ENCODE measurements at places on chromosomes 3 and 15.

DNA sequence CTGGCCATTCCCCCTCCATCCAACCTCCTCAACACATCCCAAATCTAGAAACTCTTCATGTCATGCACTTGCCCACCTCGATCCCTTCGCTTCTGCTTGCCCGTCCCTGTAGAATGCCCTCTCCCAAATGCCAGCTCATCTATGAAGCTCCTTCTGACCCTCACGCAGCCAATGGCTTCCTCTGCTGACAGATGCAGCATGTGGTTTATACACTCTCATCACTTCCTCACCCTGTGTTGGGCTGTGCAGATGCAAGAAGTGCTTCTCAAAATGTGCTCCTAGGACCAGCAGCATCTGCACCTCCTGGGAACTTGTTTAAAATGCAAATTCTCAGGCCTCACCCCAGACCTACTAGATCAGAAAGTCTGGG lies 51.7 kb downstream of the SEMA5B start:
- peak; percentile 76 for DNase-seq

DNA sequence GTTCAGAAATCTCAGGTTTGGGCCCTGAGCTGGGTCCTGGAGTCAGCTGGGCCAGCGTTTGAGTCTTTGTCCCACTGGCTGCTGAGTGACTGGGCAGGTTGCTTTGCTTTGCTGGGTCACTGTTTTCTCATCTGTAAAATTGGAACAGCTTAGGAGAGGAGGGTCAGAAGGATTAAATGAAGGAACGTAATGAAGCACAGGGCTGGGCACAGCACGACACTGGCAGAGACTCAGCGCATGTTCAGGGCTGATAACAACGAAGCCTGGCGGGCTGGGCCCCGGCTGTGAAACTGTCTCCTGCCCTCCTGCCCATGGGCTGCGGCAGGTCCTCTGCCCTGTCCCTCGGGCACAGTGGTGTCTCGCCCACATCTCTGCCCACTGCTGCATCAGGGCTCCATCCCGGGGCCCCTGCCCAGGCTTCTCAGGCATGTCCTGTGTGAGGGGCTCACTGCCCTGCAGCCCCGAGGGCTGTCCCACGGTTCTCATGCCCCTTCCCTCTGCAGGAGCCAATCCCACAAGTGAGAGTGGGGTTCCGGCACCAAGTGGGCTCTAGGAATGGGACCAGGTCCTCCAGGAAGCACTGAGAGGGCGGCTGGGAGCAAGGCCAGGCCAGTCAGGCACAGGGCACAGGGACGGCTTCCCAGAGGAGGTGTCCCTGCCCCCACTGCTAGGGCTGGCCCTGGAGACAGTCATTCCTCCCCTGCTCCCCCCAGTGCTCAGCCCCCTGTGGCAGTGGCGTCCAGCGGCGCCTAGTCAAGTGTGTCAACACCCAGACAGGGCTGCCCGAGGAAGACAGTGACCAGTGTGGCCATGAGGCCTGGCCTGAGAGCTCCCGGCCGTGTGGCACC lies 88.0 kb downstream of the TBC1D2B start:
- no peak for DNase-seq

GRCh38 chr15:85381850-85382751 lies 1.7 kb downstream of the AKAP13 start:
- no peak for DNase-seq

DNA sequence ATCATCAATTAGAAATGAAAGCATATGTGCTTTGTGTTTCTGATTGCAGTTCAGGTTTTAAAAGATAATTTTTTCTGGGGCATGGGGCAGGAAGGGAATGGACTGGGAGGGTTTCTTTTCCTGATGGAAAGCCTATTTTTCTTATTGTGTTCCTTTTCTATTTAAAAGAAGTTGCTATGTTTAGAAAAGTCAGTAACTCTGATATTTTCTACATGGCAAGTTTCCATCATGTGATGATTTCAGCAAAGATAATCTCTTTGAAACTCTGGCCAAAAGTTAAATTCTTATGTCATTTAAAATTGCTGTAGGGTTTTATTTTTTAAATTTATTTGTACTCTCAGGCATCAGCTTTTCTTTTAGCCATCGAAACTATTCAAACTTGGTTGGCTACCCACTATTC lies 601.2 kb downstream of the FOXP1 start:
- no peak for DNase-seq

- no peak for DNase-seq
Measured at GRCh38 chr15:45585069-45585791, 1.9 kb upstream of the BLOC1S6 start.

- DNase-seq, result no peak
Measured at GRCh38 chr15:29114221-29115092, 155.2 kb downstream of the NSMCE3 start.

DNA sequence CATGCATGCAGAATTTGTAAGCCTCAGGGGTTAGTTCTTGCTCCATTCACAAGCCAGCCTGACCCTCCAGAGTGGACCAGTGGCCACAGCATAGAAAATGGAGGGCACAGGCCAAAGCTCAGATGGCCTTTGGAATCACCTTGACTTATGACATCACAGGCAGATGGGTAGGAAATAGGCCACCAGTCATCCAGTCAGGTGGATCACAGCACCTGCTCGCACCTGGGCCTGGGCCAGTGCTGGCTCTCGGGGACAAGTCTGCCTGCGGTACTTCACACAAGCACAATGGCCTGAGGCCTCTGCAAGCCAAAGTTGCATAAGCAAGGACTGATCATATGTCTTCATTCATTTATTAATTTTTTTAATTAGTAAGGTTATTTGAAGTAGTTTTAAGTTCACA lies 39.3 kb downstream of the PPCDC start:
- no peak for DNase-seq

DNA sequence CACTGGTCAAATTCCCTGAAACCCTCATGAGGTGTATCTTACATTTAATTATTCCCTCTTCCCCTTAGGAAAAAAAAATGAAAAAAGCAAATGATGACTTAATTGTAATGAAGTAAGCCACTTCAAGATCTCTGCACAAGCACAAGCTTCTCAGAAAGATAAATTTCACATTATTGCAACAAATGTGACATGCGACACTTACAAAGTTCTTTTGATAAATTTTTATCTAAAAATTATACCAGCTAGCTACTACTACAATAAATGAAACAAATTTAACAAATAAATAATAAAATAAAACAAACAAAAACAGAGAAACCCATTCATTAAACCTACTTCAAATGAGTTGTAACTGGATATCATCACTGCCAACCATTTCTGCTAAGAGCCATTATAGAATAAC lies 10.0 kb upstream of the TM2D3 start:
- no peak for DNase-seq

- no peak for DNase-seq
Measured at GRCh38 chr15:97009031-97009431, 678.5 kb downstream of the NR2F2 start.

GRCh38 chr3:119643528-119643927 lies 16.9 kb downstream of the POPDC2 start:
- no peak for DNase-seq

DNA sequence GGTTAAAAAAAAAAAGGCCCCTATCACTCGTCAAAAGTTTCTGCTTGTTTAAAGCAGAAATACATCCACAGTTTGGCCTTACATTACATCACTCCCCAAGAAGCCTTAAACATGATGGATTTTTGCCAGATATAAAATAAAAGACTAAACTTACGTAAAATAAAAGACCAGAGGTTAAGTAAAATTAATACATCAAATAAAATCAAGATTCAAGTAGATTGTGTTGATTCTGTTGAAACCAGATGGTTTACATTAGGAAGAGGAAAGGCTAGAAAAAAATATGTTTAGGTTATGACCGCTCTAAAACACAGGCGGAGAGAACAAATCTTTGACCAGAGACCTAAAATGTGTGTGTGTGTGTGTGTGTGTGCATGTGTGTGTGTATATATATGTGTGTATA lies 104.1 kb downstream of the DUT start:
- DNase-seq, result no peak

GRCh38 chr15:71103102-71103676 lies 12.1 kb upstream of the THSD4 start:
- peak; percentile 40 for DNase-seq

GRCh38 chr15:41838400-41838897 lies at the start of gene PLA2G4B:
Gene PLA2G4B, plus strand, starts transcription at chr15:41838847. Its CDS starts 67 bp downstream, at chr15:41838914.
- no peak for DNase-seq

DNA sequence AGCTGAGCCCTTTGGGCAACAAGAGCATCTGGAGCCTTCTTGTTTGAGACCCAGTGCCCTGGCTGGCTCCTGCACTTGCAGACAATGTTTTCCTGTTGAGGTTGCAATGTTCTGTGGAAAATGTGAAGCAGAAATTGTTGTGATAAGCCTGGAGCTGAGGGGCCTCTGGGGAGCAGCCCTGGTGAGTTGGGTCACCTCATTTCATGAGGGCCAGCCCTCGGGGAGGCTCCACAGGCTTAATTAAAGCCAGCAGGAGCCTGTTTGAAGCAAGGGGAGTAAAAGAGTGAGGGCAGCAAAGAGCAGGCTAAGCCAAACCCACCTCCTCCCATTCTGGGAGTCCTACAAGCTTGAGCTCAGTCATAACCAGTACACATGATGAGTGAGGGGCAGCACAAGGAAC lies 154.3 kb downstream of the ALDH1A2 start:
- DNase-seq, result no peak

DNA sequence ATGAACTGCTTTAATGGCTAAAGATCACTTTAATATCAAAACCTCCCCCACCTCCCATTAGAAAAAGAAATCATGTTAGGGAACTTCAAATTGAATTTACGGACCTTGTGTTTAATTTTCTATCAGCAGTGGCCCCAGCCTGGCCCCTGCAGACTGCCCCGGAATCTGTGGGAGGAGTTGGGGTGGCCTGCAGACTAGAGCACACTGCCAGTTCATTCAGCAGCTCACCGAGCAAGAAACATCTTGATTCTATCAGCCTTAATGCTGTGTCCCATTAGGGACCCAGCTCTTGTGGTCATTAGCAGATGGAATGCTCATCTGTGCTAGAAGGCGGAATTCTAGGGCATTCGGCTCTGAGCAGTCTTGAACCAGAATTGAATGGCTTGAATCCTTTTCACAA lies 54.2 kb downstream of the FLNB start:
- no peak for DNase-seq

DNA sequence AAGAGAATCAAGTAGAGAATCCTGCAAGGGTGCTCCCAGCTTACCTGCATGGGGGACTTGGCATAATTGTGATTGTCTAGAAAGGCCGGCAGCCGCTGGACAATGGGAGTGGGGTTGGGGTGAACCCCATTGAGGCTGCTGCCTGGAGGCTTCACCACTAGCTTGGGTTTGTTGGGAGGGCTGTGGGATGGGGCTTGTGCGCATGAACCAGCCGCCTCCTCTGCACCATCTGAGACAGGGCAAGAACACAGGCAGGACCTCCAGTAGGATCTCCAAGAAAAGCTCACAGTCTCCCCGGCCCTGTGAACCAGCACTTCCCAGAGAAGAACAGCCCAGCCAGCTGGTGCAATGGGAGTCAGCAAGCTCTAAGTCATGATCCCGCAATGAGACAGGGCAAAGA lies 39.8 kb downstream of the SEMA3G start:
- no peak for DNase-seq

DNA sequence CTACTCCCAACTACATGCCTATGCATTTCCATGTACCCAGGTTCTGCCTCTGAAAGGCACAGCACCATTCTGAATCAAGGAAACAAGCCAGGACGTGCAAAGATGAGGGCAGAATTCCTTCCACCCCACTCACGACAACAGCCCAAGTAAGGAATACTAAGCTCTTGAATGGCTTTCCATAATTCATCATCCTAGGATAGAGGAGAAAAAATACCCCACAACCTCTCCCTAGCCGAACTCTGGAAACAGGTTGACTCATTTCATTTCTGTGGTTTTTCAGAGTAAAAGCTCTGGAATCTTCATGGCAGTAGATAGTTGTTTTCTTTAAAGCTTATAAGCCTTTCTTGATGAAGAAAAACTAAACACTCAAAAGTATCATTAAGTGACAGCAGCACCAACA lies 77.8 kb downstream of the PDZRN3 start:
- no peak for DNase-seq

GRCh38 chr15:33242669-33243191 lies 48.2 kb upstream of the FMN1 start:
- DNase-seq, result peak; percentile 44

DNA sequence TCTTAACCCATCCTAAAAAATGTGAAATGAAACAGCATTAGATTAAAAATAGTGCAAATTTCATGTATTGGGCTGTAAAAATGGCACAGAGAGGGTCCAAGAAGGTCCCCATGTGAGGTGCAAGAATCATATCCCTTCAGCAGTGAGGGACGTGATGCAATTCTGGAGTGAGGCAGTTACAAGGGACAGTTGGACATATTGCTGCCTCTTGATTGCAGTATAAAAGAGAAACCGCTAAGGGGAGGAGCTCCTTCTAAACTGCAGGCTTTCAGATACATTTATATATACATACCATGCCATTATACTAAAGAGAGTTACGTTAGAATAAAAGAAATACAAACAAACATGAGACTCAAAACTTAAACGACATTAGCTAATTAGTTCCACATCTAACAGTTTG lies 304.2 kb upstream of the CTNNB1 start:
- DNase-seq, result no peak

DNA sequence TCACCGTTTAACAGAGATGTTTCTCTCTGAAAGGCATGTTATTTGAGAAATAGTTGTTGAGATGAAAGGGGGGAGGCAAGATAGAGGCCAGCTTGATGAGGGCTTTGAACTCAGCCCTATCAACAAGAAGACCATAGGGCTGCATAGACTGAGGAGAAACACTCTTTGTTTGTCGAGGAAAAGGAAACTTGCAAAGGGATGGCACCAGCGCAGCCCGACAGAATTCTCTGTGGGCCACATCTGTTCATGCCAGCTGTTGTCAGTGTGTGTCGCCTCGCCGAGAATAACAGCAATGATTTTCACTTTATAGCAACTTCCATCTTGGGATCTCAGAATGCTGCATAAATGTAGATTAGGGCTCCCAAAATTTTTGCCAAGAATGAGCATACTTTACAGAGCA lies 478.3 kb upstream of the TPRG1 start:
- DNase-seq, result no peak

DNA sequence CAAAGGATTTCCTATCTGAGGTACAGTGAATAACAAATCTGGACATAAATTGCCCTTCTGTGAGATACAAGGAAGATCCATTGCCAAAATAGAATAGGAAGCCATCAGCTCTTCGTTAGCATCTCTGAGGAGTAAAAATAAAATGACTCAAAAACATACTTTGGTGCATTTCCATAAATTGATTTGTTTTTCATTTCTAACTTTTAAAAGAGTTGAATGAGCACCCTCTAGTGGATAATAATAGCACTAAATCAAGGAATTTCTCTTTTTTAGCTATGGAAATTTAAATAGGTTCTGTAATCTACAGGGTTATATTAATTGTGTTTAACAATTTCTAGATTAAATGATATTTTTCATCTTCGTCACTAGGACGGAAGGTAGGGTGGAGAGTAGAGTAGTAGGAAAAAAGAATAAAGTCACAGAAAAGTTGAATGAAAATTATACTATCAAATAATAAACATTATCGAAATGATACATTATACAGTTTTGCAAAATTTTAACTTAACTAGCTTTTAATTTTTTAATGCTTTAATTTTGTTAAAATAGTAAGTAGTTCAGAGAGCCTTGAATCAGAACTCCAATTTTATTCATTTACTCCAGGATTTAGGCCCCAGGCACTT lies 6.4 kb downstream of the NSUN3 start:
- DNase-seq, result peak; percentile 48

GRCh38 chr3:141336672-141337522 lies 31.4 kb upstream of the ZBTB38 start:
- DNase-seq, result no peak

GRCh38 chr3:72223628-72224027 lies 438.7 kb upstream of the PROK2 start:
- DNase-seq, result no peak
